NCI-H526 treated with DMSO at 0.1 percent for 48 hours (cell line): ENCODE measurements at places on chromosomes 16 and 17.

DNA sequence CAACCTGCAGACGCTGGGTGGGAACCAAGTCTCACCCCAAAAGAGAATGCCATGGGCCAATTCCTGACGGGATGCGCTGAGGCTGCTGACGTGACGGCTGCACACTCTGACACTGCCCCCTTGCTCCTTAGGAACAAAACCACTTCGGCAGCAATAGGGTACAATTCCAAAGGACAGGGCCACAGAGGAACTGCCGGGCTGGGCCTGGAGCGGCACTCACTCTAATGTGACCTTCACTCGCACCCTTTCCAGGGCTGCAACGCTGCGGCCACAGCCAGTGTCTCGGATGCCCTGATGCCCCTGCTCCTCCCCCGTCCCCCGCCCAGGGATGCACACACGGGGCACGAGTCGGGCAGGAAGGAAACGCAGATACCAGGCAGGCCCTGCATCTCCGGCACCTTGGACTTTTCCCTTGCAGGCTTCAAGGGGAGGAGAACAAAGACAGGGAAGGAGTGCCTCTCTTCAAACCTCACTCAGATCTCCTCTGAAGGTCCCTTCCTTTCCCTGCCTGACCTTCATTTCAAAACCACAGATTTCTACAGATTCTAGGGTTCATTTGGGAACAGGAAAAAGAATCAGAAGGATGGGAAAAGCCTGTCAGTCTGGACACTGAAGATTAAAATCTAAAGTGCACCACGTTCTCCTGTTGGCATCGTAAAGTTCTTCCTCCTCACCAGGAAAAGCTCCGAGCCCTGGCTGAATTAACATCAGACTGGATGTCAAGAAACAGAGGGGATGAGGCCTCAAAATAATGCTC lies 2.3 kb downstream of the PITPNA start:
- no peak for DNase-seq

- no peak for DNase-seq
Observed at GRCh38 chr17:57577751-57578607, 167.1 kb downstream of the CCDC182 start.

DNA sequence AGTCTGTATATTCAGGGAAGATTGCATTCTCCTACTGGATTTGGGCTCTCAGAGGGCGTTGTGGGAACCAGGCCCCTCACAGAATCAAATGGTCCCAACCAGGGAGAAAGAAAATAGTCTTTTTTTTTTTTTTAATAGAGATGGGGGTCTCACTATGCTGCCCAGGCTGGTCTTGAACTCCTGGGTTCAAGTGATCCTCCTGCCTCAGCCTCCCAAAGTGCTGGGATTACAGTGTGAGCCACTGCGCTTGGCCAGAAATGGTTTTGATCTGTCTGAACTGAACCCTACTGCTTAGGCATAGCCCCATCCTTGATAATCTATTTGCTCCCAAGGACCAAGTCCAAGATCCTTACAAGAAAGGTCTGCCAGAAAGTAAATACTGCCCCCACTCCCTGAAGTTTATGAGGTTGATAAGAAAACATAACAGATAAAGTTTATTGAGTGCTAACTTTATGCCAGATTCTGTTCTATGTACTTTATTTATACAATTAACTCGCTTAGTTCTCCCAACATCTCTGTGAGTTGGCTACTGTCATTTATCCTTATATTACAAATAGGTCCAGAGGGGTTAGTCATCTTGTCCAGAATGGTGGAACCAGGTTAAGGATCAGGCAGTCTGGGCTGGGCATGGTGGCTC lies 13.5 kb downstream of the G6PC1 start:
- no peak for DNase-seq

GRCh38 chr17:70484050-70484449 lies 314.7 kb downstream of the KCNJ2 start:
- no peak for DNase-seq

DNA sequence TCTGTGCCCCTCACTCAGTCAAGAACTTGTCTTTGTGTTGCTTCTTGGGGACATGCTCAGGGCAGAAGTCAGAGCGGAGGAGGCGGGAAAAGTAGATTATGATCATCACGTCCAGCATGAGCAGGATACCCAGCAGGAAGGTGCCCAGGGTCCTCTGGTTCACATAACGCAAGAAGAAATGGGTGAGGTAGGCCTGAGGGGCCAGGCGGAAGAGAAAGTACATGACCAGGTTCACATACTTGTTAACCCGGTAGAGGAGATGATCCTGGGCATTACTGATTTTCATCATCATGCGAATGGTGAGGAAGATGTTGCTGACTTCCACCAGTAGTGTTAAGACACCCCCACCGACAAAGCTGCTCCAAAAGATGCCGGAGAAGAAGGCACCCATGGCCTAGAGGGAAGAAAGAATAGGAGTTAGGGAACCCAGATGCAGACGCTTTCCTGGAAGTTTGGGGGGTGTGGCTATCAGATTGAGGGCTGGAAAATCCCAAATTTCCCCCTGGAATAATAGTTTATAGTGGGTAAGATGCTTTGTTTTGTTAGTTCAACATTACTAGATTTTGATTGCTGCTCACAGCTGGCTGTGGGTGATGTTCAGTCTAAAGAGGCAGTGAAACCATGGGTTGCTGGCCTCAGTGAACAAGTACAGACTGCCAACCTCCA lies 1.4 kb downstream of the TLCD1 start:
- DNase-seq = no peak

GRCh38 chr17:46883871-46884520 lies 32.6 kb downstream of the WNT9B start:
- no peak for DNase-seq

DNA sequence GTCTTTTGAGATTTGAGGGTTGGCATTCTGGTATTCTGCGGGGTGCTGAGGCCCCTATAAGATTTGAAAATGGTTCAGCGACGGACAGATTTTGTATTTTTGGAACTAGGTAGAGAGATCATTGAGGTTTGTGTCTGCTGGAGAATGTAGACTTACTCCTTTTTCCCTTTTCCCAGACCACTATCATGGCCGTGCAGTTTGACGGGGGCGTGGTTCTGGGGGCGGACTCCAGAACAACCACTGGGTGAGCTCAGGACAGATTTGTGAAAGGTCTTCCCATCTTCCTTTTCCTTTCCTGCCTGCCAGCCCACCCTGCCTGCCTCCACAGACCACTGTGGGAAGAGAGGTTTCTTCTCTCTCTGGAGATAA lies 572 bp downstream of the PSMB6 start:
- DNase-seq = no peak

DNA sequence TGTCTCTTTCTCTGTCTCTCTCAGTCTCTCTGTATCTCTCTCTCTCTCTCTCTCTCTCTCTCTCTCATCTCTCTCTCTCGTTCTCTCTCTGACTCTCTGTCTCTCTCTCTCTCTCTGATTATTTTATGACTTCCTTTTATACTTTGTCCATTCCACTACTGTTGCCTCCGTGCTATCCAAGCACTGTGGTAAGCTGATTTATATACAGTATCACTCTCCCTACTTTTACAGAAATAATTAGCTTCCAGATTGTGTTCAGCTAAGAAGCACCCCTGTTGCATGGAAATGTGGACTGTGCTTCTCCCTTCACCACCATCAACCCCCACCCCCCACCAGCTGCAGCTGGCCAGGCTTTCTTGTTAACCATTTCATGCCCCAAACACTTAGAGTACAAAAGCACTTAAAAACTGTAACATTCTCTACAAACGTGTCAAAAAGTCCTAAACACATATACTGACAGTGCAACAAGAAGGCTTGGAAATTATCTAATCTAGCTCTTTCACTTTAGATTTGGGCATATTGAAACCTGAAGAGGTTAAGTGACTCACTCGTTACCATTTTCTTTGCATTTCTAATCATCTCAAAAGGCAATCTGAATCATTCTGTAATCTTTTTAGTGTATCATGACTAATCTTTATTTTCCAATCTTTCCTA lies 11.6 kb upstream of the TMEM100 start:
- no peak for DNase-seq

DNA sequence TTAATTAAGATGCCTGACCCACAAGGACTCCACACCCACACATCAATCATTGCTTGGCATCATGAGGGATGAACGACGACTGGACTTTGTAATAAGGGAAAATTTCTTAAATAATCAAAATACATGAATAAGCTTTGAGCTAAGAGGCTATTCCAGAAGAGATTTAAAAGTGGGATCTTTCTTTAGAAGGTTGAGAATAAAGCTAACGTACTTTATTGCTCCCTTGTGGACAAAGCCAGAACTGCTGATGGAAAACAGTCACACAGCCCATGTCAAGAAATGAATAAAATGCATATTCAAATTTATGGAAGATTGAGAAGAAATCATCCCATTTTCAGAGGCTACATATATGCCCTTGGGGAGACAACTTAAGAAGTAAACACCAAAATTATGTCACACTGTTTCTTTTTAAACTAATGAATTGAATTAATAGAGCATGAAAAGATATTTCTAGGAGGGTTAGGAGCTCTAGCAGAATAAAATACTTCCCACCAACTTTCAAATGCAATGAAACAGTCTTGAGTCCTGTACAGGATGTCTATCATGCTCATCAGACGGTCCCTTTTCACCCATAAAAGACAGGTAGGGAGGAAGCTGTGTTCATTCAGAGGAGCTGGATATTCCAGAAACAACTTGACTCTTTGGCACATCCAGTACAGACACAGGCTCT lies 60.2 kb upstream of the PHOSPHO1 start:
- DNase-seq = no peak

DNA sequence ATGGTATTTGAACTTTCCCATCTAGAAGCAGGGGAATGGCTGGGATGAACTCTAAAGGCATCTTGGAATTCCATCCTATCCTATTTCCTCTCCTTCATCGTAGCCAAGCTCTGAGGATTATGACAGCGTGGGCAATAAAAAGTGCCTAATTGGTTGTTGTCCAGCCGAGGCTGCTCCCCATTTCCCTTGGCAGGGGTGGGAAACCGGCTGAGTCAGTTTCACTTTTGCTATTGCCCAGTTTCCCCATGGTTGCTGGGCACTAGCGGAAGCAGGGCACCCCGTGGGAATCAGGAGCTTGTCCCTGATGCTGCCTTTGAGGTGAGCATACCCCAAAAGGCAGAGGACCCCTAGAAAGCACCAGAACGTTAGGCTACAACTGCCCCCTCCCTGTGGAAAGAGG lies 13.8 kb upstream of the SP2 start:
- DNase-seq = no peak

DNA sequence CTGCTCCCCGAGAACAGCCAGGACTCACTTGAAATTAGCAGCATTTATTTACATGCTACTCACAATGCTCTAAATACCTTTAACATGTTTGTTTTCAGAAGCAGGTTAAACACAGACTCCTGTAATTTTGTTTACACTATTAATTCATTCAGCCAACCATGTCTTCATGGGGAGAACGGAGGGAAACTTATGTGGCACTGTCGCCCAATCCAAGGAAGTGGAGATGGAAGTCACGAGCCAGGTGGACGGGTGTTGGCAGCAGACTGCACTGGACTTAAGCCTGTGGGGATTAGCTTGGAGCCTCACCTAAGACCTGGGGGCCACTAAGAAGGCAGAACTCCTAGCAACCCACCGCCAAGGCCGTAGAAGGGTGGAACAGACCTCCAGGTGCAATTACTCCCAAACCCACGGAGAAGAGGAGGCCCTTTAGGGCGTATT lies 8.8 kb upstream of the GFAP start:
- no peak for DNase-seq

DNA sequence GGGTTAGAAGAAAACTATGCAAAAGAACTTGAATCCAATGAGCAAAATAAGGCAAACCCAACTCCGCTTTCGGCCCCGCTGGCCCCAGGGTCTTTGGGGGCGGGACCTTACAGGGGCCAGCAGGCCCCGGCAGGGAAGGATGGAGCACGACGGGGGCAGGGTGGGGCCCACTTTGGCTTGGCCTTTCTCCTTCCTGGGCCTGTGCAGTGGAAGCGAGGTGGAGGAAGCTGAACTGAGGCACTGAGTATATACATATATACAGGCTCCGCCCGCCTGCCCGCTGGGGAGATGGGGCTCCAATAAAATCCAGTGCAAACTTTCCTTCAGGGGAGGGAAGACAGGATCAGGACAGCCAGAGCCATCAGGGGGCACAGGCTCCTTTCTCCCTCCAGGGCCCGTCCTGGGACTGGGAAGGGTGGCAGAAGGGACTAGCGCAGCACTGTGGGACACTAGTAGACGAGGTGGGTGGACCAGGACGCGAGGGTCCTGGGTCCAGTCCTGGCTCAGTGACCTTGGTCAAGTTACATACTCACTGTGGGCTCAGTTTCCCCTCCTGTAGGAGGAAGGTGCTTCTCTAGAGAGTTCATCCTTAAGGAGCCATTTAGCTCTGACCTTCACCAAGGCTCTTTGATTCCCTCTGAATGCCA lies 20.9 kb upstream of the MPO start:
- no peak for DNase-seq

DNA sequence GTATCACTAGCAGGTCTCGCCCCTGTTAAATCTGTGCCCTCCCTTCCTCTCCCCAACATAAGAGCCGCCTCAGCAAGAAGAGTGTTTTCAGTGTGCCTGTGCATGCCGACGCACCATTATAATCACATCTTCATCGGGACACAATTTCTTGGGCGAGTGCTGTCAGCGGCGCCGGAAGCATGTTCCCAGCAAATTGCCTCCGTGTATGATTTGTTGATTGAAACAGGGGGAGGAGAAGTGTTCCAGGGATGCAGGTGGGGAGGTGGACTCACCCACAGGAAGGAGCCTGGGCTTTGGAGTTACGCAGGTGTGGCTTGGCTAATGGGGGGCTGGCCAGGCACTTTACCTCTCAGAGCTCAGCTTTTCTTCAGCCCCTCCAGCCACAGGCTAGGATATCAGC lies 53.6 kb downstream of the SPACA3 start:
- no peak for DNase-seq

GRCh38 chr17:77666881-77667395 lies 291.6 kb upstream of the TNRC6C start:
- DNase-seq = no peak

- DNase-seq = no peak
Observed at GRCh38 chr17:8740486-8740885, 4.2 kb downstream of the CCDC42 start.

- no peak for DNase-seq
Observed at GRCh38 chr16:20613481-20614185, 37.5 kb upstream of the ACSM2B start.

GRCh38 chr16:5024632-5025031 lies 9.1 kb downstream of the NAGPA start:
- DNase-seq = no peak

GRCh38 chr17:74345433-74346241 lies 16.0 kb downstream of the BTBD17 start:
- no peak for DNase-seq

GRCh38 chr16:8892101-8892575 lies 10.0 kb downstream of the LITAFD start:
- DNase-seq = no peak

- DNase-seq = no peak
Observed at GRCh38 chr17:64425191-64425590, 23.7 kb upstream of the MILR1 start.
